NCI-H460 (cell line): ENCODE measurements at places on chromosomes 1 and 21.
A peak's percentile ranks its signal among the peaks of the same experiment; 100 is the strongest.

DNA sequence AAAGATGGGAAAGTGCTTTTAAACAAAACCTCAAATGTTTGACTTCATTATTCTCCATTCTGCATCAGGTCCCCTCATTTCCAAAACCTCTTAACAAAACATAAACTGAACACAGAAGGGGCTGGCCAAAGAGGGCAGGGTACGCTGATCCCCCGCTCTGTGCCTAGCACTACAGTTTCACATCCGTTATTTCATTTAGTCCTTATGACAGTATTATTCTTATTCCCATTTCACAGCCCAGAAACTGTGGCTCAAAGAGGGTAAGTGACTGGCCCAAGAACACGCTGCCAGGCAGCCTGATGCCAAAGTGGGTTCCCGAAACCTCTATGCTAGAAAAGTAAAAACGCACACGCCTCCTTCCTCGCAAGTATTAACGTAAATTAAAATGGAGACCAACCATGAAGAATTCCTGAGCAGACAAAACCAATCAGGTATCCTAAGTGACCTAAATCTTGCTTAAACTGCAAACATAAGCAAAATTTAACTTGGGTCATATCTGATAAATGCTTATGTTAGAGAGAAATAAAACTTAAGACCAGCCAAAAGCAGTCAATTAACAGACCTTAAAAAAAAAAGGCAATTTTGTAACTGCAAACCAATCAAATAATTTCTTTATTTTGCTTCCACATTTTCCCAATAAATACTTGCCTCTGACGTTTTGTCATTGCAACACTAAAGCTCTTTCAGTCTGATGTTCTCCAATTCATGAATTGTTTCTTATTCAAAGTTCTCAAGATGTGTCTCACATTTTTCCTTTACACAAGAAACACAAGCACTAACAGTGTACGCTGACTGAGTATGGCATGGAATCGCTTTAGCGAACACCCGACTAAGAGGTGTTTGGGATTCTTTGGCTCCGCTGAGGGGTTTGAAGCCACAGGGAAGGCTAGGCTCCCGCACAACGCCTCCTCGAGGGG is 653 bp downstream of the CASP9 start:
- DNase-seq = no peak

DNA sequence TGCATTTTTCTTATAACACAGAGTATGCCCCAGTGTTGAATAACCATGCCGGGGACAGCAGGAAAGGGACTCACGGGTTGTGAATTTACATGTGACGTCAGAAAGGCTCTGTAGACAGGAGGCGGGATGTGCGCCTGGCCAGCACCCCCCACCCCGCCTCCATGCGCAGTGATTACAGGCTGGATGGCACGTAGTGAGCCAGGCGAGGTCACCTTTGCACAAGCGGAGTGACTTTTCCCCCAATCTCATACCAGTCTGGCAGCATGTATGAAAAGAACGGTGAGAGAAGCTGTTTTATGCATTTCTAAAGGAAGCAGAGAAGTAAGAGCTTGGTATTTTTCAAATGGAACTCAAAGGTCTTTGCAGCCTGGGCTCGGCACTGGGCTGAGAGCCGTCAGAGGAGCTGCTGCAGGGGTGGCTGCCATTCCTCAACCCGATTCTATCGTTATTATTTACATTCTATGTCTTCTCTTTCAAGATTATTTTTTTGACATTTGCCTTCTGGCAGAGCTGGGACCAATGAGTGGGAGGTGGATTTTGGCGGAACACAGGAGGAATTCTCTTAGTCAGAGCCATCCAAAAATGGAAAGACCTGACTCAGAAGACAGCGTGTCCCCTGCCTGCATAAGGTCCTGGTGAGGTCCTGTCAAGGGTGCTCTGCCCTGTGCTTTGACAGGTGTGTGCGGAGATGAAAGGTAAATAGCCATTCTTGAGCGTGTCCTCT is 115.6 kb upstream of the SLC45A1 start:
- peak; percentile 83 for DNase-seq

DNA sequence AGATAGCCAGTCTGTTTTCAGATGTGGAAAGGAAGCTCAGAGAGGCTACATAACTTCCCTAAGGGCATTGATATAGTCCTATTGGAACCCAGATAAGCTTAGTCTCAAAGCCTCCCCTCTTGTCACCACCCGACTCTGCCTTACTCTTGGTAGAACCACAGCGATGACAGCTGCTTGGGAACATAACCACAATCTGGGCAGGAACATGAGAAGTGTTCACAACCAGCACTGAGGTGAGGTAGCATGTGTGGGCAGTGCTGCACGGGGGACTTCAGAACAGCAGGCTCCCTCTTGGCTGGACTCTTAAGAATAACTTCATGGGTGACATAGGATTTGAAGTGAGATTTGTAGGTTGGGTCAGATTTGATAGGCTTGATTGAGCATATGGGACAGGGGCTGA is 9.3 kb upstream of the S100A10 start:
- no peak for DNase-seq

GRCh38 chr1:221715321-221716169 is 26.3 kb downstream of the DUSP10 start:
- no peak for DNase-seq

DNA sequence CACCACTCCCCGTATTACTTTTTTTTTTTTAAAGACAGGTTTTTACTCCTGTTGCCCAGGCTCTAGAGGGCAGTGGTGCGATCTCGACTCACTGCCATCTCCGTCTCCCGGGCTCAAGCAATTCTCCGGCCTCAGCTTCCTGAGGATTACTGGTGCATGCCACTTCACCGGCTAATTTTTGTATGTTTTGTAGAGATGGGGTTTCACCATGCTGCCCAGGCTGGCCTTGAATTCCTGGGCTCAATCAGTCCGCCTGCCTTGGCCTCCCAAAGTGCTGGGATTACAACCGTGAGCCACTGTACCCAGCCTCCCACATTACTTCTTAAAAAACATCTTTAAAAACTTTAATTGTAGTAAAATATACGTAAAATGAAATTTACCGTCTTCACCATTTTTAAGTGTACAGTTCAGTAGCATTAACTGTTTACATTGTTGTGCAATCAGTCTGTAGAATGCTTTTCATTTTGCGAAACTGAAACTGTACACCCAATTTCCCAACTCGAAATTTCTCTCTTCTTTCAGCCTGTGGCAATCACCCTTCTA is 77.0 kb downstream of the ZMYM4 start:
- DNase-seq = peak; percentile 11
